Kidney tubule cell (primary cell): ENCODE measurements at places on chromosomes 7 and 10.

- DNase-seq: no peak
Observed at GRCh38 chr7:2107386-2108070, 125.2 kb downstream of the MAD1L1 start.

DNA sequence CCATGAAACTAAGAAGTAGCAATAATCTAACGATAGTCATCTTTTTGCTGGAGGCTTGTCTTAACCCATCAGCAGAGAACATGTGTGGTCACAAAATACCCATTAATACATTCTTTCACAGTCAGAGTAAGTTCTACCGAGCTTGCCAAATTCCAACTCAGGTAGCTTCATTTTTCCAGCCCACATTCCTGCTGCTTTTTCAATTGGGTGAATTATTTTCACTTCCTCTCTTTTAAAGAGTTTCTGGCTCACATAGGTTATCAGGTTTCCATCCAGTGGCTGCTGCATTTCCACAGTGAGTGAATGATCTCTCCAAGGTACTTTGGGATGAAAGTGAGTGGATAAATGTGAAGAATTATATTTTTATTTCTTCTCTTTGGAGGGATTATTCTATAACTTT is 233.1 kb downstream of the SEMA3E start:
- peak; percentile 45 for DNase-seq

- peak; percentile 92 for DNase-seq
Observed at GRCh38 chr10:110664483-110665420, 20.6 kb downstream of the RBM20 start.

- DNase-seq: peak; percentile 68
Observed at GRCh38 chr10:30687698-30688213, 58.2 kb upstream of the LYZL2 start.

DNA sequence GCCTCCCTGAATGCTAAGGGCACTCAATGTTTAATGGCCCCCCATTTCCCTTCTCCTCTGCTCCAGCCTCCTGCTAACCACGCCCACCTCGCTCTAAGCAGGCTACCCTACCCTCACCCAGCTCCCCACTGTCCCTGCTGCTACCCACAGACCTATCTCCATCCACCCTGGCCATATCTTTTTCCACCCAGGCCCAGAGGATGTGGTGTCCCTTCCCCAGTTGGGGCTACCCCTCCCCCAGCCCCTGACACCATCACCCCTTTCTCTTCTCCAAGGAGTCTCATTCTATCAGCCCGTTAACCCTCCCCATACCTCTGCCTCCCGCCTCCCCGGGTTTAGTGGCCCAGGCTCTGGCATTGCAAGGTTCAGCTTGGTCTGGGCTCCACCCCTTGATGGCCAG is 28.9 kb upstream of the PPIF start:
- no peak for DNase-seq

GRCh38 chr7:42617071-42617765 is 294.7 kb downstream of the C7orf25 start:
- no peak for DNase-seq

DNA sequence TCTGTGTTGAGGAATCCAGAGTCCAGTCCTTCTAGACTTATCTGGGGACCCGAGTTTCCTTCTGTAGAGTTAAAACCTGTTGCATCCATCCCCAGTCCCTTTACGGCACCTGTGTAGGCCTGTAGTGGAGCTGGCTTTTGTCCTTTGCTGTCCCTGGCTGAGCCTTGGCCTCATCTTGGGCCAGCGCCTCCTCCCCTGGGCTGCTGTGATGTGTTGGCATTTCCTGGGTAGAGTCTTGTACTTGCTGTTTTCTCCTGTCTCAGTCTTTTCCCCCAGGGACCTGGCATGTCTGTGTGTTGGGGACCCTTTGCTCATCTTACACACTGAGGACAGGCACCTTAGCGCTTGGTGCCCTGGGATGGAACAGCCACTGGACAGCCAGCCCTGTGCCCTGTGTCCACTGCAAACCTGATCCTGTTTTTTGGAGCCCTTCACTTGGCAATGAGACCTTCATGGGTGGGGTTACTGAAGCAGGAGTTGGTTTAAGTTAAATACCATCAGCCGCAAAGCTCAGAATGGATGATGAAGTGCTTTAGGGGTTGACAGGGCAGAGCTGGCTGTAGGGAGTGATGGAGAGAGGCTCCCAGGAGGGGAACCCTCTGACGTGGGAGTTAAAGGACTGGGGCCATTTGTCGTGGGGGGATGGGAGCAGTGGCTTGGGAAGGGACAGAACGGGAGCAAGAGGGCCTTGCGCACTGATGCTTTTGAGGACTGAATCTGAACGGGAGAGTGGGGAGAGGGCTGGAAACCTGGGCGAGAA is 50.9 kb downstream of the CUX1 start:
- no peak for DNase-seq

GRCh38 chr7:138072726-138073125 is 3.5 kb upstream of the AKR1D1 start:
- peak; percentile 57 for DNase-seq

- no peak for DNase-seq
Observed at GRCh38 chr7:158442260-158442659, 145.4 kb downstream of the PTPRN2 start.

GRCh38 chr7:42192066-42192465 is 44.9 kb downstream of the GLI3 start:
- no peak for DNase-seq

DNA sequence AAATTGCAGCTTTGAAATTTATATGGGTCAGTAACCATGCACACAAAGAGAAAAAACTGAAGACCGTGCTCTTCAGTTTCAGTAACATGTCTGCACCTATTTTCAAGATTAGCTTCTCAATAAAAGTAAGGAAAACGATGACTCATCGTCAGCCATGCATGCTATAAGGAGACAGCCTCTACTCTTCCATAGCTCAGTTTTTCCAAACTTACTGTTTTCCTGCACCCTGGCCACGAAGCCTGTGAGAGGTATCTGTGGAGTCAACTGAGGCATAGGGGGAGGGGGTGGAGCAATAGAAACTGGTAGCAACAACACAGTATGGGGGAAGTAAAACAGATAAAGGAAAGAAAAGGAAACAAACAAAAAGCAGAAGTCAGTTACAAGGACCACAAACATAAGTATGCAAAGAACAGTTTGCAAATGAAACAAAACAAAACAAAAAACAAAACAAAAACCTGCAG is 58.0 kb downstream of the PDSS1 start:
- peak; percentile 73 for DNase-seq

GRCh38 chr10:92404612-92405418 is 113.8 kb downstream of the MARCHF5 start:
- DNase-seq: no peak

DNA sequence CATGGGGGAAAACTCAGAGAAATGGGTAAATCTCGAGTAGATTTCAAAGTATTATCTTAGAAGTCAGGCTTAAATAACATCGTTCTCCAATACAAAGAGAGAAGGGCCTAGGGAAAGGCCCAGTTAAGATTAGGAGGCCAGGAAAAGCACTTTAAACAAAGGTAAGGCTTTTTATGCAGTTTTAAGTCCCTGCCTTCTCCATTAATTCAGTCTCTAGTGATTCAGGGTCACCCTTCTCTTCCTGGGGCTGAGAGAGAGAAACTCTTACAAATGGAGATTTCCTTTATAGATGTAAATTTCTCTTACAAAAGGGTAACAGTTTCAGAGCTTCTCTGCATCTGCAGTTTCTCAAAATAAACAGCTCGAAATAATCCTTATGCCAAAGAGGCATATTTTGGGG is 179.3 kb downstream of the HECW1 start:
- no peak for DNase-seq

- DNase-seq: no peak
Observed at GRCh38 chr7:158685693-158686092, 18.9 kb downstream of the NCAPG2 start.

DNA sequence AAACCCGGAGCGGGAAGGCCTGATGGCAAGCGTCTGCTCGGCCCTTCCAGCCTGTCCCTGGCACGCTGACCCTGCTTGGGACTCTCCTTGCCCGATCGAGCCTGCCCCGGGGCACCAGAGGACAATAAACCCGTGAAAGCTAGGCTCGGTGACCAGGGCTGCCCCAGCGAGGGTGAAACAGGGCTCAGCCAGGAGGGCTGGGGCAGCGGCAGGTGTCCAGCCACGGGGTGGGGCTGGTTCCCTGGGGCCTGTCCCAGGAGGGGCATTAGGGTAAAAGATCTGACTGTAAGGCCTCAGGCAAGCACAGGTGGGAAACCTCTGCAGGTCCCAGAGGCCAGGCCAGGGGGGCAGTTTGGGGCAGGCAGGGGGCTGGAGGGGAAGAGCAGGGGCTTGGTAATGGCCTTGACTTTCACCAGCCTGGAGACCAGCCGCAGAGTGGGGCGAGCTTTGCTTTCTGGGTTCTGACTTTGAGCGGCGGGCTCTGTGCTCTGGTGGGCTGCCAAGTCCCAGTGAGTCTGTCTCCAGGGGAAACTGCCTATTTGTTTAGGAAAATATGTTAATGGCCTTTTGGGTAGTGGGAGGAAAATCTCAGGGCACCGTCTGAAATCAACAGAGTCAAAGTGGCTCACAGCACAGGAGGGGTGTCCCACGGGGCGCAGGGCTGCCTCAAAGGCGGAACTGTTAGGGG is 68.2 kb upstream of the INPP5A start:
- DNase-seq: no peak

DNA sequence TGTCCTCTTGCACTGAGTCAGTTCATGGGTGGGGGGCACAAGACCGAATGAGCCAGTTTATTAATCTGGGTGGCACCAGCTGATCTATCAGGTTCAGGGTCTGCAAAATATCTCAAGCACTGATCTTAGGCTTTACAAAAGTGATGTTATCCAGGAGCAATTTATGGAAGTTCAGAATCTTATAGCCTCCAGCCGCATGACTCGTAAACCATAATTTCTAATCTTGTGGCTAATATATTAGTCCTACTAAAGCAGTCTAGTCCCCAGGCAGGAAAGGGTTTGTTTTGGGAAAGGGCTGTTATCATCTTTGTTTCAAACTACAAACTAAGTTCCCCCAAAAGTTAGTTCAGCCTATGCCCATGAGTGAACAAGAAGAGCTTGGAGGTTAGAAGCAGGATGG is 33.9 kb downstream of the AKR1C8 start:
- no peak for DNase-seq

DNA sequence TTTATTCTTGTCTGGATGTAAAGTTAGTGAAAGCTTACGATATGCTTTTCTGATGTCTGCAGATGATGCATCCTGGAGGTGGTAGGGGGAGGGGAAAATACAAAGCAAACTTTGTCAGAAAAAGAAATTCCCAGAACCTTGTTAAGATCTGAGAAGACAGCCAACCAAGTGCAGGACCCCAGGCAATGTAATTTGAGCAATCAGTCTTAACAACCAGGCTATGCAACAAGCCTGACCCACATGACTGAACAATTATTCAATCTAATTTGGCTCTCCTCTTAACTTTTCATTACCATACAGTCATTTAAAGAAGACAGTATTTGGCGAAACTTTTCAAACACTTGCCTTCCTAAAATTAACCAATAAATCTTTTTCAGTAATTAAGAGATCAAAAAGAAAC is 74.5 kb downstream of the DNAJC1 start:
- no peak for DNase-seq

GRCh38 chr7:54788664-54789063 is 29.7 kb upstream of the SEC61G start:
- peak; percentile 94 for DNase-seq

DNA sequence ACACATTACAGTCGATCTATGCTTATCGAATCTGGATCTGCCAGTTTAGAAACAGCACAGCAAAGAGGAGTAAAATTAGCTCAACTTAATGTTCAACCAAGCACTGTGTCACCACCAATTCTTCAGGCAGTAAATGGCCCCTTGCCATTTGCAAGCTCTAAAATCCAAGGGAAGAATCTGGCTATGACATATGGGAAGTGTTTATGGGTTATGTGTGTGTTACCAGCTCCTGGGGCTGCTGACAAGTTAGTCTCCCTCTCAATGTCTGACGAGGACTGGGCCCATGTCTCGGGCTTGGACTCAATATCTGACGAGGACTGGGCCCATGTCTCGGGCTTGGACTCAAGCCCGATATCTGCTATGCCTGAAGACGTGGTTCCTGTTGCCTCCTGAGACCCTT is 5.7 kb upstream of the ITIH2 start:
- peak; percentile 26 for DNase-seq

DNA sequence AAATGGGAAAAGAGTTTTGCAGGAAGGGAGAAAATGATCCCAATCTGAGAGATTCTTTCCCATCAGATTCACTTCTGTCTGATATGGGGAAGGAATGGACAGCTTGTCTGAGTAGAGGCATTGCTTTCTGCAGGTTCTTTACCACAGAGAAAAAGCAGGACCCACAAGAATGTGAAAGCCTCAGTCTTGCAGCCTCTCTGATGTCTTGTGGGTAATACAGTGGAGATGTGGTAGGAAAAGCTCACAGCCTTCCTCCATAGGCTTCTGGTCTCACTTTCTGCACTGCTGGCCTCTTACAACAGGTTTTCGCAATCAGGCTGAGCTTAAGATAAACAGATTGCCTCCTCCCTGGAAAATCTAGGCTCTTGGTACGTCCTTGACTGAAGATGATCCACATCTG is 551 bp downstream of the IFIT1 start:
- peak; percentile 64 for DNase-seq

DNA sequence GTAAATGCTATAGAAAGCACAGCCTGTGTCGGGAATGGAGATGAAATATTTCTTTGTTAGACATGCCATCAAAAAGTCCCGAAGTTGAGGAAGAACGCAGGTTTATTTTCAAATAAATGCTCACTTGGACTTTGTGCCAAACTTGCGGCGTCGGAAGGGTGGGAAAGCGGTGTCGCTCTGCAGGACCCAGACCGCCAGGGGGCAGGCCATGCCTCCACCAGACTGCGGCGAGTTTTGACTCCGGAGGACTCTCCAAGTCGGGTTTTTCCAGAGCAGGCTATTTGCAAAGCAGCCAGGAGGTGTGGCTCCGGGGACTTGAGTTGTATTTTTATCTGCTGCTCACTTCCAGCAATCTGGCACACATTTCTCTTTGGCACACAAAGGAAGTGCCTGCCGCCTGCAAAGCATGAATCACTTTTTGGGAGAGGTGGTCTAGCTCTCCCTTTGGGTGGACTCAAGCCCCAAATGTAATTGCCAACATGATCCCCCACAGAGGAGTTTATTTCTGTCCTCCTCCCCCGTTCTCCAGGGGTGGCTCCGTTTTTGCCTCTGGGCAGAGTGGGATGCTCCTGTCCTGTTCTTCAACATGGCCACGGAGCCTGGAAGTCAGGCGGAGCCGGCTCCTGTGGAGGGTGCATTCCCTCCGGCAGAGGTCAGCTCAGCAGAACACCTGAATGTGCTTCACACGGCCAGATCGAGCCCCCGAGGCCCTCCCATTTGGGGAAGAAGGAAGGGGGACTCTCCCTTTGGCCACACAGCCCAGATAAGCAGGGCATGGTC is 82.3 kb upstream of the GPR26 start:
- DNase-seq: peak; percentile 70
